ENCODE measurements at places on chromosomes 6 and 20.
A peak's percentile ranks its signal among the peaks of the same experiment; 100 is the strongest.

GRCh38 chr6:130575971-130576370, 210.2 kb downstream of the TMEM200A start:
- peak; percentile 3 for DNase-seq

- no peak for DNase-seq
Observed at GRCh38 chr6:42450477-42451332, 1.0 kb downstream of the TRERF1 start.

GRCh38 chr20:49937027-49937929, 1.1 kb downstream of the RNF114 start:
- no peak for DNase-seq

- no peak for DNase-seq
Observed at GRCh38 chr20:2142649-2143048, 41.0 kb downstream of the STK35 start.

GRCh38 chr20:32611868-32612267, 26.7 kb upstream of the NOL4L start:
- no peak for DNase-seq

GRCh38 chr20:35510951-35511735, 18.3 kb downstream of the C20orf173 start:
- DNase-seq = no peak

DNA sequence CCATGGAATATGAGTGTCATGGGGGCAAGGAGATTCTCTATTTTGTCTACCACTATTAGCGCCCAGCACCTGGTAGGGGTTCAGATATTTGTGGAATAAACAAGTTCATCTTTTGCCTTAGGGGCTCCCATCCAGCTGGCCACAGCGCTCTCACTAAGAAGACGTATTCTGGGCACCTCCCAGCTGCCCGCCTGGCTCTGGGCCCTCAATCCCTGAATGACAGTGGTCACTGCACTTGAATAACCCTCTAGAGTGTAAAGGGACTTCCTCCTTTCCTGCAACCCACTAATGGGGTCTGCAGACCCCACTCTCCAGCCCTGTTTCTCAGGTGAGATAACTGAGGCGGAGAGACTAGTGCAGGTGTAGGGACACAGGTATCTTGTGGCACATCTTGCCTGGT, 36.2 kb downstream of the SNX5 start:
- DNase-seq = no peak

DNA sequence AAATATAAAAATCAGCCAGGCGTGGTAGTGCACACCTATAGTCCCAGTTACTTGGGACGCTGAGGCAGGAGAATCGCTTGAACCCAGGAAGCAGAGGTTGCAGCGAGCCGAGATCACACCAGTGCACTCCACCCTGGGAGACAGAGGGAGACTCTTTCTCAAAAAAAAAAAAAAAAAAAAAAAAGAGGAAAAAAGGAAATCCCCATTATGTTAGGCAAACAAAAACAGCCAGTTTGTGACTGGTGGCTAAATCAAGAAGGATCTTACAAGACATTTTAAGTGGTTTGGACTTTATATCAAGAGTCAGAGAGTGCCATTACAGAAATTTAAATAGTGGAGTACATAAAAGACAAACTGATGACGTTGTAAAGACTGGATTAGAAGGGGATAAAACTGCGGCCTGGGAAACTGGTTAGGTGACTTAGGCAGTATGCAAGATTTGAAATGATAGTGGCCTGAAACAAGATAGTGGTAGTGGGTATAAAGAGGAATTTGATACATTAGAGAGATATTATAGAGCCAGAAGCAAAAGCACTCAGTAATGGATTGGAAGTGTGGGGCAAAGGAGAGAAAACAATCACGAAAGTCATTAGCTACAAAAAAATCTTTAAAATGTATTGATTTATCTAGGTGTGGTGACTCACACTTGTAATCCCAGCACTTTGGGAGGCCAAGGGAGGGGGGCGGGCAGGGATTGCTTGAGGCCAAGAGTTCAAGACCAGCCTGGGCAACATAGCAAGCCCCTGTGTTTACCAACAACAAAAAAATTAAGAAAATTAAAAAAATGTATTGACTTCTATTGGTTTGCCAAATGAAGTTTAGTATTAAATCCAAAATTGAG, 1.7 kb upstream of the MYO6 start:
- DNase-seq = no peak
